Small intestine (tissue), 16 donors: ENCODE measurements at places on chromosomes 1 and 21.
A peak's percentile ranks its signal among the peaks of the same experiment; 100 is the strongest.

- DNase-seq, result no peak
These were observed 1.7 kb downstream of the KCNJ10 start for GRCh38 chr1:160068225-160068624.

- DNase-seq, result no peak
These were observed 27.0 kb upstream of the MEF2D start for GRCh38 chr1:156527584-156527983.

DNA sequence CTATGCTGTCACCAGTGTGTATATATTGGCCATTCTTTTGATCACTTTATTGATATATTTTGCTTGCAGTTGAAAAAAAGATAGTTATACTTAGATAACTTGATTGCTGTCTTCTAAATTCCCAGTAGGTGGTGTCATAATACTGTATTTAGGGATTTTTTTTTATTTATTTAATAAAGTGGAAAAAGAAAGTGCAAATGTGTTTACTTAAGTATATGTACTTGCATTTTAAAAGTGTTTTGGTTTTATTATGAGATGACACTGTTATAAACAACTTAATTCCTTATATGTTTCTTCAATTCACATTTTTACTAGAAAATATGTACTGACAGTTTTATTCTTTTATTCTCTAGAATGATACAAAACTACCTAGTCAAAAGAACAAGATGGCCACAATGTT is 164.8 kb downstream of the USP25 start:
- DNase-seq, result no peak

DNA sequence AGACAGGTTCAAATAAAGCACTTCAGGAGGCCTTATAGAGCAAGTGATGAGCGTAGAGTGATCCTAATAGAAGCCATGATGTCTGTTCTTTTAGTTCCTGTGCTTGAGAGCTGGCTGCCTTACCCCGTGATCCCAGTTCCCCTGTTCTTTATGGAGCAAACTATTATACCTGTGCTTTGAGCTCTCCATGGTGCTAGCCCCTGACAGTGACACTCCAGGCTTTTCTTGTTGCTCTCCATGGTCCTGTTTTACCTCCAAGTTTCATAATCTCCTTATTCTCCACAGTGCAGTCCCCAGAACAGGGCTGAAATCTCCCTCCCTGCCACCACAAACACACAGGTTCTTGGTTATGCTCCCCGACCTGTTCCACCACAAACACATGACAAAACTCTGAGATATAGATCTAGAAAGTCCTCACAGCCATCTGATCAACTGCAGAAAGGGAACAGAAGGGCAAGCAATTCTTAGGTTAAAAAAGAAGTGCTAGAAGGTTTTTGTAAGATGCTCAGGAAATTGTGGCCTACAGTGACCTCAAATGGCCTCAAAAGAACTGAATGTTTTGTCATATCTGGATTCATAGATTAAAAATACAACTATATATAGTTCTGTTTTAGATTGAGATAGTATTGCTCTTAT is 6.0 kb downstream of the CADM3 start:
- peak; percentile 89 for DNase-seq

DNA sequence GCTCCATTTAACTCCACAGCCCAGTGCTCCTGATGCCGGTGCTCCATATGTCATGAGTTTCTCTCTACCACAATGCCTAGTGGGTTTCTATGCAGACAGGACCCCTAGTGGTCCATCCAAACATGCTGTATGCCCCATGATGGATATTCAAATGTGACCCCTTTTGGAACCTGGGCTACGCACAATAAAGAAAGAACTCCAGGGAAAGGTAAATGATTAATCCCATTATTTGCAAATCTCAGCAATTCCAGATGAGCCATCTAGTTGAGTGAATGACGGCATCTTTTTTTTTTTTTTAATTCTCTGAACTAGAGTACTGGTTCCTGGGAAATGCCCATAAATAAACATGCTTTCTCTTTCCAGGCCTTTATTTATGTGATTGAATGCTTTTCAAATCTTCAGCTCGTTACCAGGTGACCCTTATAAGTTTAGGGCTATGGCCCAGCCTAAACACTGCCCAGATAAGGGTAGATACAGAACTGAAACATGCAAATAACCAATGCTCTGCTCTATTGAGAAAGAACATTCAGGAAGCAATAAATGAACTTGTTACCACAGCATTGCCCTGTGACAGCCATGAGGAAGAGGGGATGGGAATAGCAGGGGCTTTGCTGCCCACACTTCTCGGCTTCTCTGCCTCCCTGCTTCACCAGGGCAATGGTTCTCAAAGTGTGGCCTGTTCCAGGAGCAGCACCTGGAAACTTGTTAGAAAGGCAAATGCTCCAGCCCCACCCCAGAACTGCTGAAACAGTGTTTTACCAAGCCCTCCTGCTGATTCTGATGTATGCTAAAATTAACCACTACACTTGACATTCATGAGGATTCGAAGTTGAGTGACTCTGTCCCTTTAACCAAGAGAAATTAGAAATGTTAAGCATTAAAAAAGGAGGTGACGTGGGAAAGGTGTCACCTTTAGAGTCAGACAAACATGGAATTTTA is 151.7 kb downstream of the SEC16B start:
- peak; percentile 66 for DNase-seq

DNA sequence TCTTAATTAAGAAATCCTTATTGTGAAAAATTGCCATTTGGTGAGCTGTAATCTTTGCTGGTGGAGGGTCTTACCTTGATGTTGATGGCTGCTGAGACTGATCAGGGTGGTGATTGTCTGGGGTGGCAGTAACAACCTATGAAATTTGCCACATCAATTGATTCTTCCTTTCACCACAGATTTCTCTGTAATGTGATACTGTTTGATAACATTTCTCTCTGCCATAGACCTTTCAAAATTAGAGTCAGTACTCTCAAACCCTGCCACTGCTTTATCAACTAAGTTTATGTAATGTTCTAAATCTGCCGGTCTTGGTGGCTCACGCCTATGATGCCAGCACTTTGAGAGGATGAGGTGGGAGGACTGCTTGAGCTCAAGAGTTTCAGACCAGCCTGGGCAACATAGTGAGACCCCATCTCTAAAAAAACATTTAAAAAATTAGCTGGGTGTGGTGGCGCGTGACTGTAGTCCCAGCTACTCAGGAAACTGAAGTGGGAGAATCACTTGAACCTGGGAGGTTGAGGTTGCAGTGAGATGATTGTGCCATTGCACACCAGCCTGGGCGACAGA is 5.0 kb downstream of the KPNA6 start:
- DNase-seq, result no peak

GRCh38 chr1:247287460-247287859 is 31.6 kb downstream of the VN1R5 start:
- DNase-seq, result no peak

DNA sequence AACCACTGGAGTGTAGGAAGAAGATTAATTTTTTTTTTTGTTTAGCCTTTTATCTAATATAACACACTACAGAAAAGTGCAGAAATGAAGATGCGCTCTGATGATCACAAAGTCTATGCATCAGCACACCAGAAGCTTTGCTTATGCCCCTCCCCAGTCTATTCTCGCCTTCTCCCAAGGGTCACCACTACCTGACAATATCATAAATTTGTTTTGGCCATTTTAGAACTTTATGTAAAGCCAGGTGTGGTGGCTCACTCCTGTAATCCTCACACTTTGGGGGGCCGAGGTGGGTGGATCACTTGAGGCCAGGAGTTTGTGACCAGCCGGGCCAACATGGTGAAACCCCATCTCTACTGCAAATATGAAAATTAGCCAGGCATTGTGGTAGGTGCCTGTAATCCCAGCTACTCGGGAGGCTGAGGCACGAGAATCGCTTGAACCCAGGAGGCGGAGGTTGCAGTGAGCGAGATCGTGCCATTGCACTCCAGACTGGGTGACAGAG is 231.3 kb downstream of the FOXD2 start:
- no peak for DNase-seq

DNA sequence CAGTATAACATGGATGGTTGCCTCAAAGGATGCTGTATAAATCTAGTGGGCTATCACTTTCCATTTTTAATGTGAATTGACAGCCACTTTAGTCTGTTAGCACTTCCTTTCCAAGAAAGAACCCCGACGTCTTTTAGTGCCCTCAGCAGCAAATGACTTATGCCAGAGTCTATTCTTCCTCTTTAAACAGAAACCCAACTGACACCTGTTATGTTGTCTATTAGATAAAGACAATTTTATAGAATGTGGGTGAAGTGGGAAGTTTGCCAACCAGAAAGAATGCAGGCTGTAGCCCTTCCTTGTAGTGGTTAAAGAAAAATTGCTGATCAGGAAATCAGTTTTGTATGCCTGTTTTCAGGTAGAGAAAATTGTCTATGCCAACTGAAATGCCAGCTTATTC is 344.9 kb downstream of the ZNF326 start:
- DNase-seq, result no peak

GRCh38 chr1:102875756-102876155 is 232.6 kb downstream of the COL11A1 start:
- DNase-seq, result no peak

DNA sequence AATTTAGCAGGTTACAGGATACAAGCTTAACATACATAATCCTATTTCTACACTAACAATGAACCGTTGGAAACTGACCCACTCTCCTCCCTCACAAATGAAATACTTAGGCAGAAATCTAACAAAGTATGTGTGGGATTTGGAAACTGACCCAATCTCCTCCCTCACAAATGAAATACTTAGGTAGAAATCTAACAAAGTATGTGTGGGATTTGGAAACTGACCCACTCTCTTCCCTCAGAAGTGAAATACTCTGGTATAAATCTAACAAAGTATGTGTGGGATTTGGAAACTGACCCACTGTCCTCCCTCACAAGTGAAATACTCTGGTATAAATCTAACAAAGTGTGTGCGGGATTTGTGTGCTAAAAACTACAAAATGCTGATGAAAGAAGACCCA is 60.3 kb downstream of the TRAF5 start:
- DNase-seq, result no peak

DNA sequence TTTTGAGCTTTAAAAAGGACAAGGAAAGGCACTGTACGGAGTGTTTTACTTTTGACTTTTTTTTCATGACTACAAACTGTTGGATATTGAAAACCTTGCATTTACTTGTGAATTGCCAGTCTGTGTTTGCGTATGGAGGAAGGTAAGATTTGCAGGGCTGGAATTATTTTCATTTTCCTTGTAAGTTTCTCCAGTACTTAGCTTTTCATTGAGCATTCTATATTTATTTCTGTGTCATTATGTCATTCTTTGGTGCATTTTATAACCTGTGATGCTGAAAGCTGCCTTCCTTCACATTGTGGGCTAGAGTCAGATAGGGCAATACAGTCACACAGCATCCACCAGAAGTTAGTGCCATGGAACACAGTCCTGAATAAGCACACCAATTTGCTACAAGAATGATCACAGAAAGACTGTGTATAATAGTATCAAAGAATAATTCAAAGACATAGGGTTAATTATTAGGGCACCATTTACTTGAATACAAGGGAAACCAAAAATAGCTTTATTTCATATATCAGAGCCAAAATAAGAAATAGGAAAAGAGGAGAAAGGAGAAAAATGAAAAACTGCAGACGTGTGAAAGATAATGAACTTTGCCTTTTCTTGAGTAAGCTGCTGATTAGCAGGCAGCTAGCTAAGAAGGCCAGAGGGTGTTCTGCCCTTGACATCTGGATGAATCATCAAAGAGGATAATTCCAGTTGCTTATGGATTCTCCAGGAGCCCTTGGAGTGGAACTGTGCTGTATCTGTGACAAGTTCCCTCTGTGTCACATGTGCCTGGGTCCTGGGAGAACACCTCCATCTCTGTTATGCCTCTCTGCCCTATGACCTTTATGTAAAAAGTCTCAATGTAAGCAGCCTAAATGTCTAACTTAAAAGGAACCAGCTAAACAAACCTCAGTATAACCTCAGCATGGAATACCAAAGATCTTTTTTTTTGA is 8.0 kb upstream of the FAM20B start:
- DNase-seq, result peak; percentile 93

DNA sequence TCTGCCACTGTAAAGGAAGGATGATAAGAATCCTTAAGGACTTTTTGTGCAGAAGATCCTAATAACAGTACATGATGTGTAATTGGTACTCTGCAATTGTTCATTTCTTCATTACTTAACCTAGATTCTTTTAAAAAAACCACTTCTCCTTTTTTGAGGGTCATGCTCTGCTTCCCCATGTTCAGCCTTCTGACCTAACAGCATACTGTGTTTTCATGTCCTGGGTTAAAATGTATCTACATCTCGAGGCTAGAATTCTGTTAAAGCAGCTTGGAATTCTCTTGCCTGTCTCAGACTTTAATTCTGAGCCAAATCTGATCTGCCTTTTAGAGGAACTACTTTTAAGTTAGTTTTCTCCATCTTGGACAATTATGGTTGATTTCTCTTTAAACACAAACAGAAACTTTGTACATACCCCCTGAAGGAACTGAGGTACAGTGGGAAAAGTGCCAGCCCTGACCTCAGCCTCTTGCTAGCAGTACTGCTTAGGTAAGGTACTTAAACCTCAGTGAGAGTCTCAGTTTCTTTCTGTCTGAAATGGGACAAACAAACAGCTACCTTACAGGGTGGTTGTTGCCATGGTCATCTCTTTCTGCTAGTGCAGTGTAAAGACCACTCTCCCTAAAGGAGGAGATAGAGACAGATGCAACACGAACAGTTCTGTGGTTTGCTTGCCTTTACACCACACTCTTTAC is 103.2 kb upstream of the DYNLT5 start:
- DNase-seq, result no peak
